ENCODE measurements at places on chromosomes 3 and 15.

GRCh38 chr15:39797407-39797806 lies 14.8 kb upstream of the FSIP1 start:
- no peak for DNase-seq

DNA sequence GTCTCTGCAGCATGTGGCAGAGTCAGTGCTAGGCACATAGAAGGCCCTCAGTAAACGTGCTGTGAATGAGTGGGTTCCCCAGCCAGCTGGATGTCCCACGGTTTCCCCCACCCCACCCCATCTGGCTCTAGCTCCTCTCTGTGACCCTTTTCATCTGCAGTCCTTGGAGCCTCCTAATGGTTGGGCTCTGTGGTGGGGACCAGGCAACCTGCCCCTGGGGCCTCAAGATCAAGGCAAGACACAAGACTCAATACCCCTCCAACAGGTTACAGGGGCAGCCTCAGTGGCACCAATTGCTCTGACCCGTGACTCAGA lies 17.1 kb upstream of the CYP11A1 start:
- no peak for DNase-seq

- no peak for DNase-seq
Measured at GRCh38 chr15:78347586-78348543, 7.7 kb downstream of the CRABP1 start.

- no peak for DNase-seq
Measured at GRCh38 chr15:41942886-41943285, 29.5 kb downstream of the EHD4 start.

DNA sequence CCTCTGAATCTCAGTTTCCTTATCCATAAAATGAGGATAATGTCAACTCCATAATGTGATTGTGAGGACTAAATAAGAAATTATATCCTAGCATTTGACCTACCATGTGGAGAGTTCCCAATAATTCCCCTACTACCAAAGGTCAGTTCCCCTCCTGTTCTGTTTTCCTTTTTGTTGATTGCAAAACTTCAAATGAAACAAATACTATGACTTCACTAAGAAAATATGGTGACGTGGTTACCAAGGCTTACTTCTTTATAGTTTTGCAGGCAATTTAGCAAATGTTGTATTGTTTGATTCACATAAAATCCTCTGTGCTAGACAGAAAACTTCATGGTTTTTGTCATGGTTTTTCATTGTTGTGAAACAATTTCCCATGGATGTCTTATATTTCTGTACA lies 153.8 kb upstream of the RORA start:
- DNase-seq, result peak; percentile 39

GRCh38 chr3:30693470-30694120 lies 87.2 kb downstream of the TGFBR2 start:
- DNase-seq, result peak; percentile 72

DNA sequence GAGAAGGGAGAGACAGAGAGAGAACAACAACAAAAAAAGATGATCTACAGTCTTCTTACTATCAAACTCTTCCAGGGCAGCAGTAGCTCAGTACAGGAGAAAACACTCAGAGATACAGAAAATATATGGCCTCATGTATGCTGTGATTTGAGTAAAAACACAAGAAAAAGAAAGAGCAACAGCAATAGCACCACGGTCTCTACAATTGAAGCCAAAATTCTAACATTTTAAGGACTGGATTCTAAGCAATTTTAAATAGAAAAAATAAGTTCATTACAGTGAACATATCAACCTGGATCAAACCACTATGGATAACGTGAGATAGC lies 43.5 kb upstream of the ALCAM start:
- DNase-seq, result no peak

- no peak for DNase-seq
Measured at GRCh38 chr3:197682713-197683112, 54.0 kb downstream of the RUBCN start.

- DNase-seq, result no peak
Measured at GRCh38 chr15:61080221-61081026, 148.7 kb downstream of the RORA start.

DNA sequence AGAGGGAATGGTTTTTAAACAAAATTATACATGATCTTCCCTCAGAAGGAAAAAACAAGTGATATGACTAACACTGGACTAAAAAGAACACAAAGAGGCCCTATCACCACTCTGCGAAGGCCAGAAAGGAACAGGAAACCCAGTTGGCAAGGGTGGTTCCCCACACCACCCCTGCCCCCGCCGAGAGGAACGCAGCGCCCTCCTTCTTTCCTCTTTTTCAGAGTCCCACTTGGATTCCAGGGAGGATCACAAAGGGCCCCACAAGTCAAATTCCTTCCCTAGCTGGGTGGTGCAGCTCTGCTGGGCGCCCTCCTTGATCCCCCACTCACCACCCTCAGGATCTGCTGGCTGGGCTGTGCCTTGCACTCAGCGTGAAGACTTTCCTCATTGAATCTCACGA lies 29.8 kb downstream of the PLA1A start:
- DNase-seq, result no peak

- DNase-seq, result no peak
Measured at GRCh38 chr15:59791755-59792154, 102.6 kb upstream of the BNIP2 start.

- no peak for DNase-seq
Measured at GRCh38 chr15:29711531-29711930, 110.7 kb downstream of the TJP1 start.

DNA sequence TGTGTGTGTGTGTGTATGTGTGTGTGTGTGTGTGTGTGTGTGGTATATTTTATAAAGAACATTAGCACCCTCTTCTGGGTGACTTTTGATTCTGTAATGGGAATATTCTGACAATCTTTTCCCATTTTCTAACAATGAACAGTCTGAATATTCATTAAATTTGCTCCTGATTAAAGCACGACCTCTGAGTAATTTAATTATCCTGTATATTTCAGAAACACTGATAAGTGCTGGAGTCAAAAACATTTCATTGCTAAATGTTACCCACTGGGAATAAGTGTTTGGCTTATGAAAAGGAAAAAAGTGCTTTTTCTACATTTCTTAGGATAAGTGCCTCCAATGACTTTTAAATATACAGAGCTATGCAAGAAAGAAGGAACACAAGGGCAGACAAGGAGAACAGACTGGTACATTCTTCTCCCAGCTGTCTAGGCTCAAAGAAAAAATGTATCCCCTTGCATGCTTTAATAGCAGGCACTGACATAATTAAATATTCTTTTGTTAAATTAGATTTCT lies 32.3 kb upstream of the SYNPR start:
- no peak for DNase-seq
